ENCODE measurements at places on chromosomes 5 and 9.

- no peak for DNase-seq
Measured at GRCh38 chr9:106575823-106576222, 287.1 kb upstream of the ZNF462 start.

DNA sequence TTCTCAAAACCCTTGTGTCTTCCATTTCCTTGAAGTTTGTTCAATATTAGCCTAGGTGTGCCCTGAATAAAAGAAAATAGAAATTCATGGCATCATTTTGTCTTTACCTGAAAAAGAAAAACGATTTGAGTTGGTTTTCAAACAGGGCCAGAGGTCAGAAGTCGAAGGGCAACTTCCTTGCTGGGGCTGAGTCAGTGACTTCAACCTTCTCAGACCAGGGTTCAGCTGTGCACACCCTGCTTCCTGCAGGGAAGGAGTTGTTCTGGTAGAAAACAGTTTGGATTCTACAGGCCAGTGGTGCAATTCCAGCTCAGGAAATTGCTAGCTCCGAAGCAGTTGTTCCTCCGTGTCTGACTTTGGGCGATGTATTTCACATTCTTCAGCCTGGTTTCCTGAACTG is 132.1 kb upstream of the SLC30A5 start:
- no peak for DNase-seq

- no peak for DNase-seq
Measured at GRCh38 chr5:169356181-169356580, 55.2 kb upstream of the SLIT3 start.

DNA sequence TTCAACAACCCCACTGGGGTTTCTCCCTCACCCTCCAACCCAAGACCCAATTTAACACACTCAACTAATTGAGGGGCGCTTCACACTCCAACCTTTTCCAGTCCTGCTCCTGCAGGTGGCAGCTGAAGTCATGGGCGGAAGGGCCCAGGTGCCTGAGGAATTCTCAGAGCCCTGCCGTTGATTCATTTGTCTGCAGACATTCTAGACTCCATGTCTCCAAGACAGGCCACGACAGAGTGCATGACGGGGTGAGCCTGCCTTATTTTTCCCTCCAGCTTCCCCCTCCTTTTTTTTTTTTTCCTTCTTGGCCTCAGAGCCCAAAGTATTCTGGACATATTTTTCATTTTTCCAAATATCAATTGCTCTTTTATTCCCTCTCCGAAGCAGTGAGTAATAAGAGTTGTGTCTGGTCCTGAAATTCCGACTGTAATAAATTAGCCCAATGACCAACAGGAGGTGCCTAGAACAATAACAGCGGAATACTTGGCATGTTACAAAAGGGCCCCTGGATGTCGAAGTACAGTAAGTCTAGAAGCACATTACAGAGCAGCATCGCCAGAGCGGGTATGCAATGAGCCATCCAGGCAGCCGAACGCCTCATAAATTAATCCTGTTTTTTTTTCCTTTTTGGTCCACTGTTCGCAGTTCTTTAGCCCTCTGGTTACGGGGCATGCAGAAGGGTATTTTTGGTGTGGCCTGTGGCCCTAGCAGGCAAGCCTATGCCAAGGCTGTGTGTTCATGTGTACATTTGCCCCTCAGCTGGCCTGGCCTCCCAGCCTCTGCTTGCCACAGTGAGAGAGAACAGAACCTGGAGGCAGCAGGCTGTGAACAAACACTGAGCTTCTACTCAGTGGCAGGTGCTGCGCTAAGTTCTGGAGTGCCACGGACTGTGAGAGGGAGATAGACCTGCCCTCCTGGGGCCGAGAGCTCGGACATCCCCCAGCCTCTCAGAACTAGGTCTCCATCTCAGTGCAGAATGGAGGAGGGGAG is 8.6 kb upstream of the SMIM23 start:
- DNase-seq, result no peak

GRCh38 chr5:29079771-29080170 is 2041.4 kb upstream of the CDH9 start:
- no peak for DNase-seq

GRCh38 chr9:32587901-32588300 is 14.9 kb upstream of the NDUFB6 start:
- no peak for DNase-seq

DNA sequence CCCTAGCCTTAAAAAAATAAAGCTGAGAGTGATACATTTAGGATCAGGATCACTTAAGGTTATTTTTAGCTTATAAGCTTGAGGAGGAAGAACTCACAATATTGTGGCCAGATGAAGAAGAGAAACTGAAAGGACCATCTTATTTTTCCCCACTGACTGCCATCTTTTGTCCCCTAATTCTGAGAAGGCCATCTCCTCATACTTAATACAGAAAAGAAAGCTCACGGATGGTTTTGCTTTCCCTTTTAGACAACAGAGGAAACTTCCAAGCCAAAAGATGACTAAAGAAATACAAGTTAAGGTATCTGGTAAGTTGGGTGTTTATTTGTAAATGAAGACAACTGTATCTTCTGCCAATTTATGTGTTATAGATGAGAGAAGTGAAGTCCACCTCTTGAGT is 36.4 kb downstream of the ERAP1 start:
- DNase-seq, result no peak

All from fibroblast of skin of back (primary cell).